M059J (cell line): ENCODE measurements at places on chromosomes 4 and X. TPM values are rescaled to one million over a fixed set of nuclear protein-coding genes. Genes with fewer than 3 reads are reported as not detected.
A peak's percentile ranks its signal among the peaks of the same experiment; 100 is the strongest.

DNA sequence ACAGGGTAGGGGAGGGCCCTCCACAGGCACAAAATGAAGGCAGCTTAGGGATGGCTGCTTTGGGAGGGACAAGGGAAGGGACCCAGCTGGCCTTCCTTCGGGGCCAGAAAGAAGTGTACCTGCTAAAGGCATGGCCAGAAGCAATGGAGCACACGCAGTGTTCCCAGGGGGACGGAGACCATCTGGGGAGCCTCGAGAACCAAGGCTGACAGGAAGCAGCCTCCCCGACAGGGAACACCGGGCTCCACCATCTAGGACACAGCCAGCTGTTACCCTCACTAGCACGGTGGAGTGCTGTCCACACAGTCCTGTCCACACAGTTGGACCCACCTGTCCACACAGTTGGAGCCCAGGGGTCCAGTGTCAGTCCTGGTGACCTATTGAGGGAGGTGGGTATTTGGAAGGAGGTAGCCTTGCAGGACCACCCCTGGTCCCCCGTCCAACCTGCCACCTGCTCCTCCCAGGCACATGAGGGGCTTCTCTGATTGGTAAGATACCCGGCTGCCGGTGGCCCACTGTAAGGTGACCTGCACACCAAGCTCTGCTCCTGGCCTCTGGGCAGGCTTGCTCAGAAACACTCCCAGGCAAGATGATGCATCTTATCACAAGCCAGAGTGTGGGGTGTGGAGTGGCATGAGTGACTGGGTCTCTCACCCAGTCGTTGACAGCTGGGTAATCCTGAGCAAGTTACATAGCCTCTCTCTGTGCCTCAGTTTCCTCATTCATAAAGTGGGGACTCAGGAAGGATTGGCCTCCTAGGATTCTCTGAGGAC, 20.5 kb upstream of the AFAP1 start:
- DNase-seq = no peak

DNA sequence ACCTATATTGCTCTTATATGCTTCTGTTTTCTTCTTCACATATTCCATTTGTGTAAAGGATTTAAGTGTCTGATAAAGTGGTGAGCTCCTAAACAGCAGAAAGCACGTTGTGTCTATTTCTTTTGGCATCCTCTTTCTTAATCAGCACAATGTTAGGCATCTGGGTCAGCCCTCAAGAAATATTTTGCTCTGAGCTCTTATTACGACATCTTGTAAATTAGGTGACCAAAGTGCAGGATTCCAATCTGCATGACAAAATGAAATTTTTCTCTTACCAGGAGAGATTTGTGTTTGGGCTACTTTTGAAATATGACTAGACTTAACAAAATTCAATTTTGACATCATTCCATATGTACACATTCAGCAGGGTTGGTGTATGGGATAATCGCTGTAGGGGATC, 210.0 kb upstream of the IGFBP7 start:
- DNase-seq = no peak

DNA sequence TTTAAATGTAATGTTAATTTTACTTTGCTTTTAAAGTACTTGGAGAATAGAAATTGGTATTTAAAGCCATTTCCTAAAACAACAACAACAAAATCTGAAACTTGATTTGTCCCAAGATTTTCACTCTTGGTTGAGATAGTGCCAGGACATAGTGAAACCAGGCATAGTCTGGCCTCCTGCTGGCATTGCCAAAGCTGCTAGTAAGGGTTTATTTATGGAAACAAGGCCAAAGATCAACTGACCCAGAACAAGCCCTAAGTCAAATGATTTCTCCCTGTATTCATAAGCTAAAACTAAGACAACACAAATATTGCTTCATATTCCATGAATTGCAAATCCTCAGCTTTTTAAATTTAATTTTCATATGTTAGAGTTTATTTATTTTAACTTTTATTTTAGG, 227.5 kb upstream of the FGF13 start:
- no peak for DNase-seq

DNA sequence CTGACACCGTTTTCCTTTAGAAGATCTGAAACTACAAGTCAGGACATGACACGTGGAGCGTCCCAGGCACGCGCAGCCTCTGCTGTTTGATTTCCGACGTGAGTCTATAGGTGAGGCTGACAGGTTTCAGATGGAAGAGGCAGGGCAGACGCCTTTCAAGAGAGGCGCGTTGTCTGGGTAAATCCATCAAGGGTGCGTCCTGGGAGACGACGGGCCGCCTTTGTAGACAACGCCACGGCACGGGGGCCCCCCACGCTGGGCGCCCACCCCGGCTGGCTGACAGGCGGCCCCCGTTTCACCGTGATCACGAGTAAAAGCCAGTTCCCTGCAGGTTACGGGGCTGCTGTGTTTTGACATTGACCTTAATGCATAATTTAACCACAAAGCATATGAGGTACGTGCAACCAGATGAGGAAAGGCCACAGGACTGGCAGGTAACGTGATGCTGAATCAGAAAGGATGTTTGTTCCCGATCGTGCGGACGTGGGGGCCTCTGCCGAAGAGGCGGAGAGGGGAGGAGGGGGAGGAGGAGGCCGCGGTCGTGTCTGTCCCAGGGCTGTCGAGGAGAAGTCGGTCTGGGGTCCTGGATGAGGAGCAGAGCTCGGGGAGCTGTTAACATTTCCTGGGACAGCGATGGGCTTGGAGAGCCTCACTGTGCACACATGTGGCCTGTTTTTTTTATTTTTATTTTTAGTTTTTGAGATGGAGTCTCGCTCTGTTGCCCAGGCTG, 51.1 kb upstream of the PPP2R3B start:
- DNase-seq = no peak

GRCh38 chrX:129360175-129360574, 163.1 kb downstream of the SMARCA1 start:
- DNase-seq = peak; percentile 60

GRCh38 chrX:4243759-4244158, 530.3 kb upstream of the PRKX start:
- no peak for DNase-seq

DNA sequence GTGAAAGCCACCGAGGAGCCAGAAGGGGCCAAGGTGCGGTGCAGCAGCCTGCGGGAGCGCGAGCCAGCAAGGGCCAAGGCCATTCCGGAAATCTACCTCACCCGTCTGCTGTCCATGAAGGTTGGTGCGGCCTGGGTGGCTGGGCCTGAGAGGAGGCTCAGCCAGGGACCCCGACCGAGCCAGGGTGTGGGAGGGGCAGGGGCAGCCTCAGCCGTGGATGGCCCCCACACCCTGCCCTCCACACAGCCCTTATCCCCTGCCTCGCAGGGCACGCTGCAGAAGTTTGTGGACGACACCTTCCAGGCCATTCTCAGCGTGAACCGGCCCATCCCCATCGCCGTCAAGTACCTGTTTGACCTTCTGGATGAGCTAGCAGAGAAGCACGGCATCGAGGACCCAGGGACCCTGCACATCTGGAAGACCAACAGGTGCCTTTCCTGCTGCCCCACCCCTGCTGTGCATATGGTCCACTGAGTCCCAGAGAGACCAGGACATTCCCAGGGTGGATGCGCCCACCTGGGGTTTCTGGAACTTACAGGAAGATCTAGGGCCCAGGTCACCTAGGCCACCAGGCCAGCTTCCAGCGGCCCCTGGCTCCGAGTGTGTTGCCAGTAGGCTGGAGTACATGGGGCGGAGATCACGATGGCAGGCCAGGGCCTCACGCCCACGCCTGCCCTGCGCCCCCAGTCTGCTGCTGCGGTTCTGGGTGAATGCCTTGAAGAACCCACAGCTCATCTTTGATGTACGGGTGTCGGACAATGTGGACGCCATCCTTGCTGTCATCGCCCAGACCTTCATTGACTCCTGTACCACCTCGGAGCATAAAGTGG, 3.4 kb upstream of the SRPK3 start:
- no peak for DNase-seq

- no peak for DNase-seq
Measured at GRCh38 chr4:14877246-14878225, 124.7 kb upstream of the CPEB2 start.

GRCh38 chrX:130628516-130628915, 226.7 kb downstream of the RBMX2 start:
- DNase-seq = no peak

- DNase-seq = peak; percentile 23
Measured at GRCh38 chr4:143251779-143252178, 67.1 kb downstream of the USP38 start.

GRCh38 chrX:40244980-40245379, 147.2 kb upstream of the BCOR start:
- peak; percentile 35 for DNase-seq

DNA sequence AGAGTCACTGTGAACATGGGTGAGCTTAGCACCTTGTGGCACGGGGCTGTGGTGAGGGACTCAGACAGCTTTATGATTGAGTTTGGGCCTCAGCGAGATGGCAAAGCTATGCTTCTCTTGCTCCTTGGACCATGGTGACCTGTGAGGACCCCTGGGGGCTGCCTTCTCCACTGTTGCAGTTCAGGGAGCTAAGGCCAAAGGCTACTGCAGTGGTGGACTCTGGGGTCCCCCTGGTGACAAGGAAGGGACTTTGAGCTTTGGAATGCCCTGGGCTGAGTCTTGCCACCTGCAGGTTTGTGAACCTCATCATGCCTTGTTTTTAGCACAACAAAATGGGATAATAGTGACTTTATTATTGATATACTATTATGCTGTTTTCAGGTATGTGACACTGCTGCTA, 36.5 kb downstream of the TBL1X start:
- DNase-seq = no peak

- no peak for DNase-seq
Measured at GRCh38 chr4:55611358-55612059, 19.5 kb upstream of the PDCL2 start.

- no peak for DNase-seq
Measured at GRCh38 chr4:127799711-127800110, 17.6 kb downstream of the HSPA4L start.

DNA sequence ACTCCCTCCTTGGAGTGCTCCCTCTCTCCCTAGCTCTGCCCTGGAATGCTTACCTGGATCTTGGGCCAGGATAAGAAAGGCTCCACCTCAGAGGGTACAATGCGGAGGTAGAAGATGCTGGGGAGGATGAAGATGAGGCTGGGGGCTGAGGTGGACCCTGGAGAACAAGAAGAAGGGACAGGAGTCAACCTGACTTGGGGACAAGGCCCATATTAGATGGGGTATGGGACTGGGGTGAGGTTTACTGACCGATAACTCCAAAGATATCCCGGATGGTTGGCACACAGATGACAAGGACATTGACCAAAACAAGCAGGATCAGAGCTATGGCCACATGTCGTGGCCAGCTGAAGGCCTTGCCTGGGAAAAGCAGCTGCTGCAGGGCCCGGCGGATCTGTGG, 10.6 kb downstream of the SLC38A5 start:
- no peak for DNase-seq

DNA sequence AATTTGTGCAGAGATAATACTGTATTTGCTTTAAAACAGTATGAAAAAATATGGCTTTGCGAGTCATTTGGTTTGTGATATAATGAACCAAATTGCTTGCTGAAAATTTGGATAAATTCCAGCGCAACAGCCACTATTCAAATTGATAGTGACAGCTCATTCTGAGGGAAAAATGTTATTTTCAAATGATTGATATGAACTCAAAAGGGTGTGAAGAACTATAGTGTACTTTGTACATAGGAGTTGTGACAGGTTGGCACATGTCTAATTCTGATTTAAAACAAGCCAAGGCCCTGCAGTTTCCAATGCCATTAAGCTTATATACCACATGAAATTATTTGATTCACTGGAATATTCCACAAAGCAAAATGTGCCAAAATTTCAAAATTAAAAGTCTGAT, 1628.9 kb upstream of the AGA start:
- DNase-seq = no peak

DNA sequence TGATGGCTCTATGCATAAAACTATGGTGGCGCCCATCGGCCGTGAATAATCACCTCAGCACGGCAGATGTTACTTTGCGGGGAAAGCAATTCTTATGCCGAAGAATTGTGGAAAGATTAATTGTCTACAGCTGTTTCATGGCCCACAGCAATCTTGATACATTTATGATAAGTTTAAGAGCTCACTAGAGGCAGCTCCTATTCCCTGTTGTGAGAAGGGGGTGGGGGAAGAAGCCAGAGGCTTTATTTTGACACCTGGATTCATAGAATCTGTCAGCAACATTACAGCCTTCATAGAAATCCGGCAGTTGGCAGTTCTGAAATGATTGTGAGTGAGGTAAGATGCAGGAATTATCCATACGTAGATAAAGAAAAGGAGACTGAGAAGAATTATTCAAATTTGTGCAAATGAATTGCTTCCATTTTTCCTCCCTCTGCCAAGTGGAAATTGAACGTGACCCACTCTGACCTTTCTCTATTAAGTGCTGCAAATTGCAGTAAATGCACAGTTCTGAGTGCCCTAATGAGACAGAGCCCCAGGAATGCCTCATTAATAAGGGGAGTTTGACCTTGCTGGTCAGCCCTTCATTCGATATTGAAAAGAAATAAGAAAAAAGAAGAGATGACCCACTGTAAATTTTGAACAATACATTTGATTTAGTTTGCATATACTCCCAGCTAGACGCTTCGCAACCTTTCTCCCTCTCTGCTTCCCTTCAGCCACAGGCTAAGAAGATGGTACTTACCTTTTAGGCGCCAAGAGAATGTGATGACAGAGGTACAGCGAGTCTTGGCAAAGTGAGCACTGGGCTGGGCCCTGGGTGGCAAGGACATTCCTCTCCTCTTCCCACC, 188.8 kb downstream of the GPAT3 start:
- DNase-seq = no peak

- no peak for DNase-seq
Measured at GRCh38 chr4:165118256-165118909, 5.7 kb upstream of the TMEM192 start.

The FHIP1A gene
- total RNA-seq = 3.6 and 5.7 TPM in 2 replicates

The PAGE2B gene
- not detected in 2 replicates for total RNA-seq

The RS1 gene
- total RNA-seq = not detected in 2 replicates

The ARHGAP36 gene
- not detected in 2 replicates for total RNA-seq

The CFAP99 gene
- 0.42 TPM in 1 of 2 replicates, not detected in the other for total RNA-seq

The EFHC2 gene
- total RNA-seq = 1.9 and 3.9 TPM in 2 replicates

The SMIM10 gene
- total RNA-seq = 12.6 and 13.4 TPM in 2 replicates
